ENCODE measurements at places on chromosomes 11 and 22. TPM values are rescaled to one million over a fixed set of nuclear protein-coding genes. Genes with fewer than 3 reads are reported as not detected.
A peak's percentile ranks its signal among the peaks of the same experiment; 100 is the strongest.

- no peak for DNase-seq
These were observed 103.8 kb upstream of the PARVA start for GRCh38 chr11:12273618-12273995.

GRCh38 chr22:19204640-19205039, 26.1 kb upstream of the SLC25A1 start:
- no peak for DNase-seq

DNA sequence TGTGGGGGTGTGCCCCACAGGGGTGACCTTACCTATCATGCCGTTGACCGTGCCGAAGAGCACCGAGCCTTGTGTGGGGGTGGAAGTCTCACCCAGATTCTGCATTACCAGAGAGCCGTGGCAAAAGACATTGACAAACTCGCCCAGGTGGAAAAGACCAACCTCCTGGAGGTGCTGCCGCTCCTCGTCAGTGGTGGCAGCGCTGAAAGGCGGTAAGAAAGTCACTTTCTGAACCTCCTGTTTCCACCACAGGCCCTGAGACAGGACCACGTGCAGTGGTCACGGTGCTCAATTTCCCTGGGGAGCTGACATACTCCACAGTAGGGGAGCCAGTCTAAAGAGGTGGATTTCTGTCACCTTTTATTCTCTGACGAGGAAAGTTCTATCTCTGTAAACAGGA, 7.4 kb upstream of the VWCE start:
- DNase-seq = no peak

DNA sequence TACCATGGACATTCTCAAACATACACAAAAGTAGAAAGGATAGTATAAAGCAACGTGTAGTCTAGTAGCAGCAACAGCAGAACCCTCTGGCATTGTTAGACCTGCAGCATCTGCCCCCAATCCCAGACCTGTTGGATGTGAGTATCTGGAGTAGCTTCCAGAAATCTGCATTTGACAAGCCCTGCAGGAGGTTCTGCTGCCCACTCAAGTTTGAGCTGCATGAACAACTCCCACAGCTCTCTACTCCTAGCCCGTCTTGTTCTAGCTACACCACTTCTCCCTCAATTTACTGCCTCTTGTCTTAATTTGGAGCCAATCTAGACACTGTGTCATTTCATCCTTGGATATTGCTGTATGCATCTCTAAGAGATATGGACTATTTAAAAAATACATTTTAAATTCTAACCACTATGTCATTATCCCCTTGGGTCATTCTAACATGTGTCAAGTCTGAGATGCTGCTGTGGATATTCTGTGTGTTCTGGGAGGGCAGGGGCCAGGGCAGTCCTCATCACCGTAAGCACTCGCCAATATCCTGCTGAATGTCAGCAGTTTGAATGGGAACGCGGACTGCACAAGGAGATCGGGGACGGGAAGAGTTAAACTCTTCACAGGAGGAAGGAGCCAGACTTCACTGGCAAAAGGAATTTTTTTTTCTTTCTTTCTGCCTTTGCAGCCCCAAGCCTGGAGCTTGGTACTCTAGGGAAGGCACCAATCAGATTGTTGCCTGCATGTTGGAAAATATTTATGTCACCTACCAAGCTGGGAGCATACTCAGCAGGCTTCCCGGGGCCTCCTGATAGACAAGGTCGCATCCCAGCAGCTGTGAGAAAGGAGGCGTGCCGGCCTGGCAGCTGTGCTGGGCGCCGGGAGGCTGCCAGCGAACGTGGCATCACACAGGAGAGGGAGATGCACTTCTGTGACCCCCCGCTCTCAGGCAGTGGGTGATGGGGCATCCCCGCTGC, 429.0 kb downstream of the MIAT start:
- DNase-seq = no peak

GRCh38 chr11:6693342-6694228, 10.4 kb upstream of the MRPL17 start:
- peak; percentile 22 for DNase-seq

- no peak for DNase-seq
These were observed 127.7 kb downstream of the BRD1 start for GRCh38 chr22:49699928-49700498.

GRCh38 chr11:60951904-60952741, at the start of gene SLC15A3:
SLC15A3 (minus strand) TSS chr11:60952176; CDS start chr11:60951551, 625 bp downstream.
- DNase-seq = peak; percentile 50

- no peak for DNase-seq
These were observed 12.5 kb downstream of the PATZ1 start for GRCh38 chr22:31333641-31334040.

- DNase-seq = no peak
These were observed 15.1 kb downstream of the TBC1D22A start for GRCh38 chr22:46777609-46777970.

GRCh38 chr22:19898831-19899567, 42.6 kb upstream of the COMT start:
- no peak for DNase-seq

DNA sequence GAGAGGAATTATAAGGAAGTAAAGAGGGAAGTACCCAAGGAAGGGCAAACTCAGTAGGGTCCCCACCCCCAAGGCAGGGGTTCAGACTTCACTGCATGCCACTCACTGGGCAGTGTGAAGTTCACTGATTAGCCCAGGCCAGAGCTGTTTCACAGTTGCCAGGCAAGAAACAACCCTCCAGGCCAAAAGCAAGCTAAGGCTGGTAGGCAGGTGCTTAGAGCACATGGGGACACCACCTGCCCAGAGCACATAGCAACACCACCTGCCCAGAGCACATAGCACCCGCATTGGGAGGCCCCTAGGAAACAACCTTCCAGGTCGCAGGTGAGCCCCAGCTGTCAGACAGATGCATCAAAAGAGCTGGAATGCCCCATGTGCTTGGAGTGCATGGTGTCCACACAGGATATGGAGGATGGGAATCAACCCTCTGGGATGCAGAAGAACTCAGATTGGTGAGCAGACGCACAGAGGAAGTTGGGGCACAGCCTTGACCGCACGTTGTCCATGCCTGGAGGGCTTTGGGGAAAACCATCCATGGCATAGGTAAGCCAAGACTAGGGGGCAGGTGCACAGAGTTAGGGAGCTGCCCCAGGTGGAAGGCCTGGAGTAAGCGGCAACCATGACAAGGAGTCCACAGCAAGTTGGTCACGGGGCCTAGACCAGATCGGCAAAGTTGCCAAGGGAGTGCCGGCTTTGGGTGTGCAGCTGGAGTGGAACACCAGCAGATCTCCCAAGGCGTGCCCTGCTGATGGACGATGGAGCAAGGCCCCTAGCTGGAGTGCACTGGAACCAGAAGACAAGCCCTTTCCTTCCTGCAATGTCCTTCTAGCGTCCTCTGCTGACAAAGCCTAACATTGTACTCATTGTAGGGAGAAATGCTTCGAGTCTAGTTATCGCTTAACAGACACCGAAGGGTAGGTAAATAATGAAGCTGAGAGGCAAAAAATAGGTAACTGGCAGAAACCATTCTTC, 7.8 kb upstream of the TMEM216 start:
- DNase-seq = no peak

- DNase-seq = no peak
These were observed 55.1 kb downstream of the ARHGEF12 start for GRCh38 chr11:120391292-120391691.

DNA sequence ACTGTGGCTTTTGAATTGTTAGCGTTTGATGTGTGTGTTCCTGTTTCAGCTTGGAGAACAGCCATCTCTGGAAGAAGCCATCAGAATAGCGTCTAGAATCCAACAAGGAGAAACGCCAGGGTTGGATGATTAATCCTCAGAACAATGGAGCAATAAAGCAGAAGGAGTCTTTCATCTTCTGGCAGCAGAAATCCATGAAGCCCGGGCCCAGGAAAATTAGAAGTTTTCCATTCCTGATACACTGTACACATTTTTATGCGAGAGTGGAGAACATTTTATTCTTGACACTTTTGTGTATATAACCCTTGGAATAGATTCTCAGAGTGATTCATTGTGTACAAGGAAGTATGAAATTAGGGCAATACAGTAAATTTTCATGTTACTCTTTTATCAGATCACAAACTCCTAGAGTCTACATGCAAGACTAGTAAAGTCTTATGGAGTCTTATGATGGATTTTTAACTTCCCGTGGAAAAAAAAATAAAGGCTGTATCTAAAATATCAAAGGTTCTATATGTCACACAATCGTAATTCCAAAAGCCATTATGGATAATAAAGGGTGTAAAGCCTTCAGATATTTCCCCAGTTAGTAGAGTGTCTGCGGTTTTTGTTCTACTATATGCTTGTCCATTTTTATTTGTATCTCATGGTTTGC, 45.9 kb upstream of the WEE1 start:
- DNase-seq = no peak

Gene MMP8
- not detected for total RNA-seq

Gene RBMXL2
- total RNA-seq = not detected

Gene GCAT
- 12.0 TPM for total RNA-seq

Gene OR52I1
- not detected for total RNA-seq

Gene NOX4
- total RNA-seq = not detected

Gene OR2D2
- not detected for total RNA-seq

Gene TMX2
- 62.9 TPM for total RNA-seq

All from activated CD4-positive, alpha-beta T cell treated with anti-CD3 and anti-CD28 coated beads, Interleukin-2, amount 10 ng/mL, durations not matched to agents 7 days and 5 days (primary cell).